ENCODE measurements at places on chromosomes 13 and 19. TPM values are rescaled to one million over a fixed set of nuclear protein-coding genes. Genes with fewer than 3 reads are reported as not detected.

Gene GMIP
- 5.8 TPM for total RNA-seq

Gene SHISA7
- total RNA-seq, result not detected

Gene DLL3
- total RNA-seq, result 10.4 TPM

Gene NCAN
- total RNA-seq, result 0.01 TPM

Gene NAPSA
- 0.71 TPM for total RNA-seq

Gene TTYH1
- total RNA-seq, result 0.16 TPM

Gene CA11
- 6.7 TPM for total RNA-seq

Gene LILRB2
- total RNA-seq, result 0.06 TPM

Gene ZNF112
- total RNA-seq, result 1.9 TPM

Gene BRME1
- total RNA-seq, result 0.46 TPM

Gene RANBP3
- total RNA-seq, result 38.4 TPM

Gene KLF16
- total RNA-seq, result 19.6 TPM

Gene CCDC8
- not detected for total RNA-seq

Gene FCER2
- total RNA-seq, result not detected

Gene SRRM5
- 0.71 TPM for total RNA-seq

Gene PSPN
- total RNA-seq, result 1.0 TPM

Gene ZSCAN4
- total RNA-seq, result not detected

Gene OR7G3
- total RNA-seq, result not detected

Gene TMEM38A
- 1.1 TPM for total RNA-seq

Gene B3GLCT
- 5.9 TPM for total RNA-seq

Gene FLT3
- not detected for total RNA-seq

All from A549 treated with Hydrocortisone at 1 μM for 4 hours (cell line).